ENCODE measurements at places on chromosomes 1 and 21.

GRCh38 chr1:30061292-30062220 lies 661.8 kb downstream of the MATN1 start:
- DNase-seq, result no peak

DNA sequence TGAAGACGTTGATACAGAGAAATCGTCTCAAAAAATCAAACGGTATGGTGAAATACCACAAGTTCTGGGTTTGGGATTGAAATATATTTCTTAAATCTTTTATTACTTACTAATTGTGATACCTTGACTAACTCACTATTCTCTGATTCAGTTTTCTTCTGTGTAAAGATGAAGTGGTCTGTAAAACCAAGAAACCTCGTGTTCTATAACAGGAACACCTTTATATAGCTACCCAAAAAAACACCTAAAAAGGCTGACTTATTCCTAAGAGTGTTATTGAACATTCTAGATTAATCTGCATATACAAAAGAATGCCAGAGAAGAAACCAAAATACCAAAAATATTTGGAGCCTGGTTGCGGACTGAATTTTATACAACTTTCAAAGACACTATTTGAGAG lies 721 bp downstream of the LRRIQ3 start:
- DNase-seq, result no peak

DNA sequence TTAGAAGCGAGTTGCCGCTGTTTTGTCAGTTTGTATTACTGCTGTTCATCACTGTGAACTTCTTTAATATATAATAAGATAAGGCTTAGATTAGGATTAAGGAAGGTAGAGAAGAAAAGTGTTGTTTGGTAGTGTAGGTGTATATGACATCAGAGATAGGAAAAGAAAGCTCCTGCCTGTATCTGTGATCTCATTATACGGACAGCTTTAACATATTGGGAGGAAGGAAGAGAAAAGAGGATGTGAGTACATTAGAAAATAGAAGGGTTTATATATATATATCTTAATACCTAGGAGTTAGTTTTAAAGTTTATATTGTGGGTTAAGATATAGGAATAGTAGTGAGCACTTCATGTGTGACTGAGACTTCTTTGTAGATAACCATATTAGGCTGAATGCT lies 71.0 kb downstream of the RALGPS2 start:
- DNase-seq, result no peak

- peak; percentile 97 for DNase-seq
Observed at GRCh38 chr1:234499119-234499942, 20.4 kb upstream of the TARBP1 start.

GRCh38 chr1:221743416-221744208 lies 1.7 kb upstream of the DUSP10 start:
- DNase-seq, result no peak

GRCh38 chr1:173202424-173203145 lies 4.5 kb downstream of the TNFSF4 start:
- DNase-seq, result no peak

DNA sequence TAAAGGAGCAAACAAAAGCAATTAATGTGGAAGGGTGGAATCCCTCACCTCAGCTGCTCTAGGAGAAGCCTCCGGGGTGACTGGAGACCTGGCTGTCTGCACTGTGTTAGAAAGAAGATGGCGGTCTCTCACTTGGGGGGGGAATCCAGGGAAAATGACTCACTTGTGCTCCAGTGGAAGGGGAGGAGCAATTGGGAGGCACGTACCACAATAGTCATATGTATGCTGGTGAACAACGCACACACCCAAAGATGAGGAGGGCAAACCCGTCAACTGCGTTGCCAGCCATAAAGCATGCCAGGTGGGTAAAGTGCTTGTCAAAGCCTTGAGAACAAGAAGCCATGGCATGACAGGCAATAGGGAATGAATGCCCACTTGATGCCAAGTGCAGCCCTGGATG lies 22.1 kb downstream of the PLEKHA6 start:
- DNase-seq, result no peak

DNA sequence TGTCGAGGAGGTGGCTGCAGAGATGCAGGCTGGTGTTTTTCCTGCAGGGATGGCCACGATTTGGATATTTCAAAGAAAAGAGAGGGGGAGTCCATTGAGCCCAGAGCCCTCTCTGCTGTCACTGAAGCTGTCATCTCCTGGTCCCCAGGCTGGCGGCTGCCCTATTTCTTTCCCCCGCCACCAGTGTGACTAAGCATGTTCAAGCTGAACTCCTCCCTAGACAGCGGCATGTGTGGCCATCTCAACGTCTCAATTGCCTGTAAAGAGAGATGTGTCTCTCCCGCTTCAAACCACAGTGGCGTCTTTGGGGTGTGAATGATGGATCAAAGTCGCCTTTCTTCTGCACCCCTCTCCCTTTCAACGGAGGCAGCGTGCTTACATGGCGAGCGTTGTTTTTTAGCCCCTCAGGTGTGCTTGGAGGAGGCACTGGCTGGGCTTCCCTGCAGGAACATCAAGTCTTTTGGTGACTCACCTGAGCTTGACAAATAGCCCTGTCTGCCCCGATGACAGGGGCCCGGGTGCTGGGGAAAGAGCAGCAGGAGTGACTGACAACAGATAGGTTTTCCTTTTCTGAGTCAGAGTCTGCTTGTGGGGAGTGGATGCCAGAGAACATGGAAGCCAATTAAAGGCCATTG lies 346.4 kb upstream of the AJAP1 start:
- DNase-seq, result no peak

DNA sequence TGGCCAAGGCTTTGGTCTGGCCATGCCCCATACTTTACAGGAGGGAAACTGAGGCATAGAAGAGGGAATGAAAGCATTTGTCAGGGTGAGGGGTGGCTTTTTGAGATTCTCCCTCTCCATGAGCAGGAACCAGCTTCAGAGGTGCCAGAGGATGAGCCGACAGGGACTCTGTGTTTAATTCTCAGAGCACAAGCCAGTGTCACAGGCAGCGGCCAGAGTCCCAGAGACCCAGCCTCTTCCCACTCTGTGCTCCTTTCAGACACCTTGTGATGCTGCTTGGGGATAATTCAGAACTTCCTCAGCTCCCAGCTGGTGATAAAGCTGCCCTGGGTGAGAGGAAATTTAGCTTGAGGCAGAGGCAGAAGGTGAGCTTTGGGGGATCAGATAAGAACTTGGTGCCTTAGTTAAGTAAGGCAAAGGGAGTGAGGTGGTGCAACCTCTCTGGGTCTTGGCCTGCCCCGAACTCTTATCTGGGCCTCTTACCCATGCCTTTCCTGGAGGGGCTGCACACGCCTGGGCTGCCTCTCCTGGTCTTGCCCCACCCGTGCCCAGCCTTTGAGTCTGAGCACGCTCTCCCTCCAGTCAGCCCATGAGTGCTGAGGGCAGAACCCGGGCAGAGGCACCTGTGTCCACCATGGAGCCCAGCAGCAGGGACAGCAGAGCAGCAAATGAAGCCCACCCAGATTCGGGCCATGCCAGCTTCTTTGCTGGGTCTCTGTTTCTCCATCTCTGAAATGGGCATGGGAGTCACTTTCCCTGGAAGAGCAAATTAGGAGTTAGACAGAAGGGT lies 175.6 kb upstream of the C1orf174 start:
- no peak for DNase-seq

GRCh38 chr1:17060306-17060749 lies 6.5 kb upstream of the SDHB start:
- no peak for DNase-seq

DNA sequence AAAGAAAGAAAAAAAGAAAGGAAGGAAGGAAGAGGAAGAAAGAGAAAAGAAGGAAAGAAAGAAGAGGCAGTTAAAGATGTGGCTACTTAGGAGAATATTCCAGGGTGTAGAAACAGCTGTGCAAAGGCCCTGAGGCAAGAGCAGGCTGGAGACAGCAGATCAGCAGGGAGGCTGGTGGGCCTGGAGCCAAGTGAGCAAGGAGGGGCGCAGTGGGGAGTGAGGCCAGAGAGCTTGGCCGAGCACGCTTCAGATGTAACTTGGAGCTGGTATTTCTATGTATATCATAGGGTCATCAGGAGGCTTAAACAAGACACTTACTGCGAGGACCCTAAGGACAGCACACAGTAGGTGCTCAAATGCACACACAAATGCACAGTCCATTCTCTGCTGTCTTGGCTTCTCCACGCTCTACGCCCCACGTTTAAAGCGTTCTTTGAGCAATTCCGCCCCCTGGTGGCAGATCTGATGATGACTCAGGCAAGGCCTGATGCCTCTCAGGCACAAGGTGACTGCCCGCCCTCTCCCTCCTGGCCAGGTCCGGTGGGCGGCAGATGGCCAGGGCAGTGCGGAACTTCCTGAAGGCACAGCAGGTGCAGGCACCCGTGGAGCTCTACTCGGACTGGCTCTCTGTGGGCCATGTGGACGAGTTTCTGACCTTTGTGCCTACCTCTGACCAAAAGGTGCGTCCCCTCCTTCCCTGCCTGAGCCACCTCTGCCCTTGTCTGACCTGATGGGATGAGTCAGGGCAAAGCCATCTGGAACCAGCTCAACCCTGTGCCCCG lies 11.9 kb upstream of the PADI3 start:
- DNase-seq, result peak; percentile 91

GRCh38 chr1:27886353-27886679 lies 14.0 kb downstream of the THEMIS2 start:
- no peak for DNase-seq

GRCh38 chr1:154353460-154353904 lies 28.2 kb downstream of the ATP8B2 start:
- no peak for DNase-seq

DNA sequence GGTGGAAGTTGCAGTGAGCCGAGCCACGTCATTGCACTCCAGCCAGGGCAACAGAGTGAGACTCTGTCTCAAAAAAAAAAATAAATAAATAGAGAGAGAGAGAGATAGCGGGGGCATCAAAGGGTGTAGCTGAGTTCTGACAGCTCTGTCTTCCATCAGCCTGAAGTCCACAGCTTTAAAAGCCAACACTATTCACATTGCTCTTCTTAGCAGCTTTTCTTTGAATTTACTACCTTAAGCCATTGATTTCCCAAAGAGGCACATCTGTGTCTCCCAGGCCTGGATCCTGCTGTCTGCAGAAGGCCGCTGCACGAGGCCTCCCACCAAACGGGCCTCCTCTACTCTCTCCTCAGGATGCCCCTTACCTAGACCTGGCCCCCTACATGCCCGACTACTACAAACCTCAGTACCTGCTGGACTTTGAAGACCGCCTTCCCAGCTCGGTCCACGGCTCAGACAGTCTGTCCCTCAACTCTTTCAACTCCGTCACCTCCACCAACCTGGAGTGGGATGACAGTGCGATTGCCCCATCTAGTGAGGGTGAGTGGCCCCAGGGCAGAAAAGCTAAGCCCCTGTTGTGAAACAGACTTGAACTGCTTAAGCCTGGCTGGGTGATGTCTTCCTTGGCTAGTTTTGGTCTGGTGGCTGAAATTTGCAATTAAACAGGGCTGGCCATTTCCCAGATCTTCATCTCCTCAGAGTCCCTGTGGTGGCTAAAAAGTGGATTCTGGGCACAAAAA lies 16.5 kb upstream of the SLC25A34 start:
- no peak for DNase-seq

DNA sequence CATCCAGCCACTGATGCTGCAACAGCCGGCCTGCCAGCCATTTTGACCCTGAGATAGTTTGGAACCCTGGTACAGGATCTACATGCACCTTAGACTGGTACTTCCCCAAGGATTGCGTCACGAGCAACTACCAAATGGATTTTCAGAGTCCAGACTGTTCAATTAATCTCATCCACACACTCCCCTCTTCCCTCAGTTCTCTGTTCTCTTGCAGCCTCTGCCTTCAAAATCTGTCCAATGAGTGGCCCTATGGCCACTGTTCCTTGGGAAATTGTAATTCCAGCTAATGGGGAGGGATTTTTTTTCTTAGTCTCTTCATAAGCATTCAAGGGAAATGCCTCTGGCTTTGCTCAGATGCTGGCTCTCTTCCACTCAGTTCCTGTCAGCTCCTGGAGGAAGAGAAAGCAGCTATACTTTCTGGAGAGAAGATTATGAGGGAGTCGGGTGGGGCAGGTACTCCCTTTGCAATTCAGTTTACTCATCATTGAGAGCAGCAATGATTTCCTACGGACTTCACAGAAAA lies 19.8 kb upstream of the UAP1 start:
- DNase-seq, result no peak

DNA sequence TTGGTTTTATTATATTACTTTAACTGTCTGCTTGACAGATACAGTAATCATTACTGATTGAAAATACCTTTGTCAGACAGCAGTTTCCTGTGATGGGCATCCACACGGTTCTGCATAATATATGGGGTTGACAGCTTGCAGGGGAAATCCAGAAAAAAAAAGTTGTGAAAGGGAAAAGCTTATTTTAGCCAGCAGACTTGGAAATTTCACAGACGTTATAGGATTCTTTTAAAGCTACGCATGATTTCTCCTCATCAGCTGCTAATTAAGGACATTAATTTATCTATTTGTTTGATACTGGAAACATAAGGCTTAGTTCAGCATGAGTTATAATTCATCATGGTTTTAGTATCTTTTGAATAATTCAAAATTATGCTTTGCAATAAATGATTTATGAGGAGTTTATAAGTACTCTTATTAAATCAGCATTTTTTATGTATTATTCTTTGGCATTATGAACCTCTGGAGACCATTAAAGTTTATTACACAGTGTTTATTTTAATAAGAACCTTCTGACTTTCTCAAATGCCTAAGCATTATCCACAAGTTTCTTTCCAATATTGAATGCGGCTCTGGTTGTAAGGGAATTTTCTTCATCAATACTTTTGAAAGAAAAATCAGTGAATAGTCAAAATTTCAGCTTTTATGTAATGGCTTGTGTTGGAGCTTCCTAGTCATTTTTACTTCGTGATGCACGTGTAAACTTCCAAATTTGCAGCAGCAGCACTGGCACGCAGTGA lies 235.3 kb upstream of the KCNK2 start:
- DNase-seq, result no peak
